ENCODE measurements at places on chromosomes 7 and 10.
A peak's percentile ranks its signal among the peaks of the same experiment; 100 is the strongest.

DNA sequence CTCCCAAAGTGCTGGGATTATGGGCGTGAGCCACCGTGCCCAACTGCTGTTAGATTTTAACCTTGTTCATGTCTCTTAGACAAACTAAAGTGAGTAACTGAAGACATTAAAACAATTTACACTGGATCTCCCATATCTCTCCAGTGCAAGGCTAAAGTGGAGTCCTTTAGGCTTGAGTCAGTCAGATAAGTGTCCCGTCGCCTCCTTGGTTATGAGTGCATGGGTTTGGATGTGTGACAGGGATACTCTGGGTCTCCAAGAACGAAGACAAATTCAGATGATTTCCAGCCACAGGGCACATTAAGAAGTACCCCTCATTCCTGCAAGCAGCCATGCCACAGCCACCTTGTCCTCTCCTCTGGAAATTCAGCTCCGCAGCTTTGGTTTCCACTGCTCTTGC is 66.1 kb upstream of the PDZD8 start:
- no peak for DNase-seq

GRCh38 chr10:111112333-111112732 is 35.5 kb downstream of the ADRA2A start:
- DNase-seq, result no peak

GRCh38 chr10:119197921-119198320 is 9.4 kb upstream of the GRK5 start:
- no peak for DNase-seq

DNA sequence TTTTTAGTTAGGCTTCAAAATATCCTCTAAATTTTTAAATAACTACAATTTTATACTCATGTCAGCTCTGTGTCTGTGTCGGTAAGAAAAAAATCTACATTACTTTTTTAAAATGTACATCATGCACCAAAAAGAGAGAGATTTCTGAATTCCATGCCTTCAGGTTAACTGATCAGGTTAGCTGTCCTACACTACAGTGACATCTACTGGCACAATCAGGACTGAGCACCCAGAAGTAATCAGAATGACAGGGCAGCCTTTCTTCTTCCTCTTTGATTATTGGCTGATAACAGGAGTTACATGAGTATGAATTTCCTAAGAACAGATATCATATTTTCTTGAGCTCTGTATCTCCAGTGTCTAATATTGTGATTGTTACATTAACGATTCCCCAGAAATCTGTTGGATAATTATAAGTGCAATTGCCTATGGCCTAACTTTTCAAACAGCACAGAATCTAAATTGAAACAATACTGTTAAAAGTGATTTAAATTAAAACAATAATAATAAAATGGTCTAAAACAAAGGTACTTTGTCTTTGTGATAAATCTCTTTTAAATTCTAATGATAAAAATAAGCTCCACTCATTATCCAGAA is 41.8 kb upstream of the HYCC1 start:
- peak; percentile 14 for DNase-seq

GRCh38 chr7:139131601-139132041 is 22.1 kb upstream of the ZC3HAV1 start:
- DNase-seq, result no peak

GRCh38 chr7:69411018-69411417 is 187.3 kb upstream of the AUTS2 start:
- DNase-seq, result no peak

DNA sequence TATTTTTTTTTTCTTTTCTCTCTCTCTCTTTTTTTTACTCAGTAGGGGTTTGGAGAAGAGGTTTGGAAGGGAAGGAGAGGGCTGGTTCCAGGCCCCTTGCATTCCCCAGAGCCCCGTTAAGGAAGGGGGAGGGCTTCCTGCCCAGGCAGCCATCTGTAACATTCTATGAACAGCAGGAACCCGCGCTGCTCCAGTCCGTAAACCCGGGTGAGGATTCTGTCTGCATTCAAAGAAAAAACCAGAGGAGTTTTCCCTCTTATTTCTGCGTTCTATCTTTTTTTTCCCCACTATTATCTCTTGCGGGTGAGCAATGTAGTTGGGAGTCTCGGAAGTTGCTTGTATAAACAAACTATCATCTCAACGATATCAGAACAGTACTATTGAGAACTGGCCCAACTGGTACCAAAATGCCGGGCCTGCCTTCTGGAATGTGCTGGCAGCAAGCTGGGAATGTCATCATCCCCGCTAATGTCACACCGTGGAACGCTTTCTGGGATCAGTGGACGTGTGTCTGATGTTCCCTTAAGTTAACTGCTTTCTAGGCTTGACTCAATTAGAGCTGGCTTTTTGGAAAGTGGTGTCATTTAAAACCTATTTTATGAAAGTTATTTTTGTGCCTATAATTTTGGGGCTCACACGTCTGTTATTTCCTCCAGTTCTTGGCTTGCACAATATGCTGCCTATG is 153.1 kb upstream of the MEOX2 start:
- DNase-seq, result no peak

DNA sequence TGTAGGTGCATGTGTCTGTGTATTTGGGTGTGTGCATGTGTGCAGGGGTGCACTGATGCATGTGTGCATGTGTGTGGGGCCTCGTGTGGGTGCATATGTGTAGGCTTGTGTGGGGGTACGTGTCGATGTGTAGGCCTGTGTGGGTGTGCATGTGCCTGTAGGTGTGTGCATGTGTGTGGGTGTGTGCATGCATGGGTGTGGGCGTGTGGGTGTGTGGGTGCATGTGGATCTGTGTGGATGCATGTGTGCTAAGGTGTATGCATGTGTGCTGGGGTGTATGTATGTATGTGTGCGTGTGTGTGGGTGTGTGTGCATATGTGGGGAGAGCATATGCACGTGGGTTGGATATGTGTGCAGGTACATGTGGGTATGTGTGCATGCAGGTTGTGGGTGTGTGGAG is 73.2 kb downstream of the NKX6-2 start:
- no peak for DNase-seq

GRCh38 chr7:77985974-77986339 is 187.4 kb downstream of the PHTF2 start:
- no peak for DNase-seq

DNA sequence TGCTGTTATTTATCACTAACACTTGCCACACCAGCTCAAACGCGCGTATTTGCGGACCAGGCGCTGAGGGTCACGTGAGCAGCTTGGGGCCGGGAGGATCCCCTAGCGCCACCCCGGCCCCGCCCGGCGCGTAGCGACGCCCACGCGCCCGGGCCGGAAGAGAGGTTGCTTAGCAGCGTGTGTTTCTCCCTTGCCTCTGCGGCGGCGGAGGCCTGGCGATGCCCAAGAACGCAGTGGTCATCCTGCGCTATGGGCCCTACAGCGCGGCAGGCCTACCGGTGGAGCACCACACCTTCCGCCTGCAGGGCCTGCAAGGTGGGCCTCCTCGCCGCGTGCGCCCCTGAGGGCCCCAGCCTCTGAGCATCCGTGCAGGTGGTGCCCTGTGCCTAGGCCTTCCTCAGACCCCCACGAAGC is at the start of gene C10orf53:
Gene C10orf53 (plus strand): TSS at position 172 of the 414 bp plus-strand sequence. CDS start 47 bp downstream, at position 219.
- DNase-seq, result peak; percentile 48

- no peak for DNase-seq
Measured at GRCh38 chr10:22505911-22506685, 160.8 kb downstream of the SPAG6 start.

GRCh38 chr10:22570733-22571430 is 143.5 kb downstream of the PIP4K2A start:
- no peak for DNase-seq

DNA sequence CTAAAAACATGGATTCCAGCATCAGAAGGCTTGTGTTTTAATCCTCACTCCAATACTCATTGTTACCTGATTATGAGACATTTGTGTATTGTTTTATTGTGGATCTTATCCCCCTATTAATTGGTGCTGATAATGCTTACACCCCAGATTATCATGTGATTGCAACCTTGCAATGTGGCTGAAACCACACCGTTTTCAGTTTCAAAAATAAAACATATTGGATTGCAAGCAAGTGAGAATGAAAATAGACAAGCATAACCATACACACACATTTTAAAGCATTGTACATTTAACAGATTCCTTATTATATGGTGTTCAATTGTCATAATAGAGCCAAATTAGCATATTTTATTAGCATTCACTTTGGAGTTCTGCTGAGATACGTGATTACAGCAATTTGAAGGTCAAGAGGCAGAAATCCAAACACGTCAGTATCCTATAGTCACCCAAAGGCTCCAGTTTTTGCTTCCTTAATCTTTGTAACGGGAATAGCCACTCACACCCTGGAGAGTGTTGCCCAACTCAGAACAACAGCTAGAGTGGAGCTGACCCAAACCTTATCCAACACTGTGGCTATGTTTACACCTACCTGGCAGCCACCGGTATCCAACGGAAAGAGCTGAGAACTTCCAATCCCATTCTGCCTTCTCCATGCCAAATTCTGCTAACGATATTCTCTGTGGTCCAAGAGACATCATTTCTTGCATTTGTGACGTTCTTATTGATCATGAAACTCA is 317.1 kb upstream of the KLF6 start:
- DNase-seq, result no peak

- DNase-seq, result no peak
Measured at GRCh38 chr7:95586951-95587301, 9.4 kb downstream of the PDK4 start.

DNA sequence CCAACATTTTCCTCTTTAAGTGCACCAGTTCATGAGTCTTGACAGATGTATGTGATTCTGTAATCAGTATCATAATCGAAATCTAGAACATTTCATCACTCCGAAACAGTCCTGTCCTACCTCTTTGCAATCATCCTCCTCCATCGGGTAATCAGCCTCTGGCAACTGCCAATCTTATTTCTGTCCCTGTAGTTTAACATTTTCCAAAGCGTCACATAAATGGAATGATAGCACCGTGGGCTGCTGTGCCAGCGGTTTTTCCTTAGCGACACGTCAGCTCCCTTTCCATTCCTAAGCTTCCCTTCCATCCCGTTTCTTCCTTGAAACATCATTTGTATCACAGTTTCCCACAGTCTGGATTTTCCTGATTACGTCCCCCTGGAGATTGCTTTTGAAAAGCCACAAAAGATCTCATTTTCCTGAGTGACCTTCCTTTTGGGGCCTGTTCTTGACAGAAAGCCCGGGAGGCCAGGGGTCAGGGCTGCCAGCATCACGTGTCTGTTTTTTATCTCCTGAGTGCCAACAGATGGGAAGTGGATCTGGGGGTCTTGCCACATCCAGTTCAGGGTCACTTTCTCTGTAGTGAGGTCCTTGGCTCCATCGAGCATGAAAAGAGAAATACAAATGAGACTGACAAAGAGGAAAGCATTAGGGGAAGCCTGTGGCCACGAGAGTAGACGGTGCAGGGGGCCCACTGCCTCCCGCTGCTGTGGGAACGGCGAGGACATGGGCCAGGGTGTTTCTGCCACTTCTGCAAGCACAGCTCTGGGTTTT is 31.6 kb downstream of the TMEM120A start:
- DNase-seq, result no peak

DNA sequence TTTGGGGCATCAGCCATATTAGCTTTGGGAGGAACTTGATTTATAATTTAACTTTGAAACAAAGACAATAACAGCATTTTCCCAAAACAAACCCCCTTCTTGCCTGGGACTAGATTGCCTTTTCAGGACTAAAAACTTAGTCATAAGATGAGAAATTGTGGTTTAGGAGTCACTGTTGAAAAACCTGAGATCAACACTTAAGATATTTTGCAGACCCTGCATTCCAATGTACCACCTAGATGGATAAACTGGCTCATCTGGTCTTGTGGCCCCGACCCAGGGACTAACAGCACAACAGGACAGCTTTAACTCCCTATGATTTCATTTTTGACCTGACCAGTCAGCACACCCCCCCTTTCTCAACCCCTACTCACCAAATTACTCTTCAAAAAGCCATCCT is 1165.4 kb downstream of the XPNPEP1 start:
- no peak for DNase-seq

DNA sequence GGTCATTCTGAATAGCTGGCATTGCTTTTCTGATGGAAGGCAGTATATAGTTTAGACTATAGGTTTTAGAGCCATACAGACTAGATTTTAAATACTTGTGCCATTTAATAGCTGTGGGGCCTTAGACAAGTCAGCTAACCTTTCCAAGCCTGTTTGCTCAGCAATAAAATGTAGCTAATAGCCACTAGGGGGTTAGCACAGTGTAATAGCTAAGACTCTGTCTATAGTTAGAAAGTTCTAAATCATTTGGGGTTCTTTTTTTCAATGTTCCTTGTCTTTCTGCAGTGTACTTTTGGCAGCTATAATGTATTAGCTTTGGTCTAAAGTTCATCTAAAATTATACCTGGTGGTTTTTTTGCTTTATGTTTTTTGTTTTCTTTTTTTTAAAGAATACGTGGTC is 7.5 kb upstream of the KIFBP start:
- no peak for DNase-seq

DNA sequence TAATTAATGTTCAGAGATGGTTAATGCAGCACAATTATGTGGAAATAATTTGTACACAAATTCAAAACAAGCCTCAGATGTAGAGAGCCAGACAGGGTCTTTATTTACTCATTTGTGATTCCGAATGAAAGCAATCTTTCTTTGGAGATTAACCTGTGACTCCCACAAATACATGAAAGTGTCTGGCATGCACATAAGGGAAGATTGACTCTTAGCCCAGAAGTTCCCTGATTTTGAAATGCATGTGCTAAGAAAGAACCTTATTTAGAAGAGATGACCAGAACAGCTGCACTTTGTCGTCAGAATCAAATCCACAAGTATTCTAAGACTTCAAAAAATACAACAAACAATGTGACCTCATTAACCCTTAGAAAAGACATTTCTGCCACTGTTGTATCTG is 45.1 kb downstream of the RNLS start:
- no peak for DNase-seq

GRCh38 chr7:42186151-42186550 is 50.9 kb downstream of the GLI3 start:
- no peak for DNase-seq

DNA sequence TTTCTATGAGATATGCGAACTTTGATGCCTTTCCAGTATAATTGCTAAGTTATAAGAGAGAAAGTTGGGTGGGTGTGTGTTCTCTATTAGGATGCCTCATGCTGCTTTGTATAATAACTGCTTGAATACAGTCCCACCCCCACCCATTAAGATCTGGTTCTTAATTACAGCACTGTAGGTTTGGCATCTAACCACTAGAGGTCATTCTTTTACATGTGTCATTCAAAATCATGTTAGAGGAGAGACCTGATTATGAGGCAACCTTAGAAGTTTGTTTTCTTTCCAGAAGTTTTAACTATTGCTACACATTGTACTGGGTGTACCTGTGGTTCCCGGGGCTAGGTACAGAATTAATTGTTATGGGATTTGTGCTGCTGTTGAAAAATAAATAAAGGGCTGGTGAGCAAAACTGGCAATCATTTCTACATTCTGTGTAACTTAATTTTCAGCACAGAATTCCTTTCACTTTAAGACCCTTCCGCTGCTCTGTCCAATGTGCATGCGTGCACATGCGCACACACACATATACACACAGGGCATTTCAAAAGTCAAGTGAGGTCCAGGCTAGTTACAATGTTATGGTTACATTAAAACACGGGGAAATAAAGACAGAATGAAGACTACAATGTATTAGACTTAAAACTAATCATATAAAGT is 1156.3 kb downstream of the SORCS3 start:
- DNase-seq, result no peak

DNA sequence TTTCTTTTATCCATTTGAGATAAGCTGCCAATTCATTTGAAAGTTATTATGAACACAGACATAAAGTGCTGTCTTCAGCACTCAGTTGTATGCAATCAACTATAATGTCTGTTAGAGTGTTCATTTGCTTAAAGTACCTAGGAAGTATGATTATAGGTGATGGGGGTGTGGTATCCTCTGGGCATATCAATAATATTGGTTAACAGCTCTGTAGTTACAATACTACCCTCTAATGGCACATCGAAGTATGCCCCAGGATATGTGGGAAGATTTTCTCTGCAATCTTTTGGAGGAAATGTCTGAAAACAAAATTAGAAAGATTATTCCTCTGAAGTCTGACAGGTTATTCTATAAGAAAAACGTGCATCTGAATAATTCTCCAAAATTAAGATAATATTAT is 429.7 kb downstream of the ARL4A start:
- DNase-seq, result no peak

Data from NCI-H2029 (cell line).